ENCODE measurements at places on chromosomes 2 and 18. TPM values are rescaled to one million over a fixed set of nuclear protein-coding genes. Genes with fewer than 3 reads are reported as not detected.

- peak; percentile 43 for DNase-seq
Observed at GRCh38 chr2:219542931-219543595, 546 bp downstream of the CHPF start.

Gene RAB17
- total RNA-seq, result not detected

DNA sequence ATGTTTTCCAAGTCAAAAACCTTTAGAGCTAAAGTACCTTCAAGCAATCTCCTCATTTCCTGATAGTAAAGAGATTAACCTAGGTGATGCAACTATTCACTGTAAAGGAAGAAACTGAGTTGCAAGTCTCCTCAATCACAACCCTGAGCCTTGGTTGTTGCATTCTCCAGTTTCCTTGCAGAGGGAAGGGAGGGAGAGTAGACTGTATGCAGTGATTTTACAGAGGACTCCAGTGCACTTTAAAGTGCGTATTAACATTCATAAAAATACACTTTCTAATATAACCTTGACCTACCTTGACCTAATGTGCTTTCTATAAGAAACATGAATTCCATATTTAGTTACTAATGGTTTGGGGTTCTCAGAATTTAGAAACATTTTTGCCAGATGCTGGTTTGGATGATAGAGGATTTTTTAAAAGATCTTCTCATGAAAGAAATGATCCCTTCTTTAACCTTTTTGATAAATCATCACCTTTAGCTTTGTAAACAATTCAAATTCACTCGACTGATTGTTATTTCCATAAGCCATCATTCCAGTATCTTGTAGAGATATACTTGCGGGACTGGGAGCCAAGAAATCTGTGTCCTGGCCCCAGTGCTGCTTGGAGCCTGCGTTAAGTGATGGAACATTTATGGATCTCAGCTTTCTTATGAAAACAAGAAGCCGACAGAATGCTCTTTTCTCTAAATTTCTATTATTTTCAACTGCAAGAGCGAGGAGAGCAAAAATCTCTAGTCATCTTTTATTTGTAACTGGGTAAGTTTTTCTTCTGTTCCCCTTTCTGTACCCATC, 228.3 kb downstream of the ZNF521 start:
- no peak for DNase-seq

DNA sequence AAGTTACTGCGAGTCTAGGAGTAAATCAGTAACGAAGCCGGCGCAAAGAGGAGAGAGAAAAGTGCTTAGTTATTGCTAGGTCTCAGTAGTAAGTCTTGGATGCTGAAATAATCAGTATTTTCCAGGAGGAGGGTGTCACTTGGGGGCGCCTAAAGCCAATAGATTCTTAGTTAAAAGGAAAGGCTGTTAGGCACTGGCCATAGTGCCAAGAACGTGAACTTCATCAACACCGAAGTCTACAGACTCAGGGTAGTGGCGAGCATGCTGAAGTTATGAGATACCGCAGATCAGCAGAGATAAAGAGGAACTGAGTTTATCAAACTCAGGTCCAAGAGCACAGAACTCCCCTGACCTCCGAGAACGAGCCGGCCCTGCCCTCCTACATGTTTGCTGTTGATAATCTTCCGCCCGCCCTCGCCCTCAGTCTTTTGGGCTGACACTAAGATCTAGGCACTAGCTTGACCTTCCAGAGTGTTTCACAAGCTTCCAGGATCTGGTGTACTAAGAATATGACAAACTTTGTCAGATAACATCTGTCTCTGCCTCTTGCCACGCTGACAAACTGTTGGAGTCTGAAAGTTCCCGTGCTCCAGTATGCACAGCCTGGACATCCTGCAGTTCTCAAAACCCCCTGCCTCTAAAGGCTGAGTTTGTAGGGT, 49.2 kb downstream of the CYB5A start:
- no peak for DNase-seq

Gene LDLRAD4
- total RNA-seq, result 0.36 TPM

DNA sequence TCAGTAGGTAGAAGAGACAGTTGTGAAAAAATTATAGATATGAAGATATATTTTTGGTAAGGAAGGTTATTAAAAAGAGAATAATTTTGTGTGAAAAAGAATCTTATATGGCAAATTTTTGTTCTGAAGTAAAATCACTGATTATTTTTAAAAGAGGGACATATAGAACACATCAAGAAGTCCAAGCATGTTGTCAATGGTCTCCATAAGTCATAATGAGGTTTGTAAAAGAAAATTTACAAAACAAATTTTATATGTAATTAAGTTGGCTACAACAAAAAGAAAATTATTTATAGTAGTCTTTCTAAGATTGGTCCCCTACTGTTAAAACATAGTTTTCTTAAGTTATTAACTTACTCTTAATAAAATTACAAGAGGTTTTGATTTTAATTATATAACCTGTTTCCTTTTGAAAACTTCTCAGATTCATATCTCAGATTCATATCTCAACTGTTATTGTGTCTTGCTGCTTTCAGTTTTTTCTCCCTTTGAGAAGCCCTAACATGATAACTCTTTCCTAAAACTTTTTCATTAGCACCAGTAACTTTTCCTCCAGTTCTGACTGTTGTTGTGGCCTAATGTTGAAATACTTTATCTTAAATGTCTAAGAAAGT, 81.2 kb downstream of the SH3YL1 start:
- DNase-seq, result no peak

- DNase-seq, result no peak
Observed at GRCh38 chr18:11784674-11785304, 66.4 kb upstream of the CHMP1B start.

GRCh38 chr2:80288576-80288975, 16.0 kb downstream of the LRRTM1 start:
- no peak for DNase-seq

DNA sequence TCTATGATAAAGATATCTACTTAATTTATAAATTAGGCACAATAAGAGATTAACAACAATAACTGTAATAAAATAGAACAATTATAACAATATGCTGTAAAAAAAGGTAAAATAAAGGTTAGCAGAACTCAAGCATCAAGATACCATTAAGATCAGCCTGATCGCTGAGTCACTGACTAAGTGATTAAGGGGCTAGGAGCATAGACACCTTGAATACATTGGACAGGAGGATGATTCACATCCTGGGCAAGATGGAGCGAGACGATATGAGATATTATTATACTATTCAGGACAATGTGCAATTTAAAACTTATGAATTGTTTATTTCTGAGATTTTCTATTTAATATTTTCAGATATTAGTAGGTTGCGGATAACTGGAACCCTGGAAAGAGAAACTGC, 1277.8 kb upstream of the ZEB2 start:
- DNase-seq, result no peak

Gene SP5
- total RNA-seq, result 0.39 TPM
